ENCODE measurements at places on chromosomes 2 and 18. TPM values are rescaled to one million over a fixed set of nuclear protein-coding genes. Genes with fewer than 3 reads are reported as not detected.

GRCh38 chr2:238225911-238226697 lies 13.7 kb downstream of the HES6 start:
- H3K4me1 ChIP-seq = peaks cover 20% of the 10 kb centered on the region
- no peak overlapping the region for H3K27ac ChIP-seq
- no peak for DNase-seq
- peaks cover 3% of the 10 kb centered on the region for H3K36me3 ChIP-seq
- no peak overlapping the region for H3K4me3 ChIP-seq
- no peaks in the 10 kb centered on the region for H3K27me3 ChIP-seq

- no peaks in the 10 kb centered on the region for H3K36me3 ChIP-seq
- peaks cover 21% of the 10 kb centered on the region for H3K27me3 ChIP-seq
- no peak for DNase-seq
- no peaks in the 10 kb centered on the region for H3K4me1 ChIP-seq
These were observed 79.9 kb downstream of the SEPTIN10 start for GRCh38 chr2:109533823-109534222.

- no peak overlapping the region for H3K4me3 ChIP-seq
- H3K4me1 ChIP-seq = peaks cover 4% of the 10 kb centered on the region
- no peak overlapping the region for H3K27ac ChIP-seq
- peaks cover 15% of the 10 kb centered on the region for H3K27me3 ChIP-seq
- DNase-seq = no peak
- no peaks in the 10 kb centered on the region for H3K36me3 ChIP-seq
These were observed 14.9 kb downstream of the IGFBP2 start for GRCh38 chr2:216648105-216648504.

GRCh38 chr2:73243884-73244570 lies 9.9 kb downstream of the CCT7 start:
- H3K27me3 ChIP-seq = no peaks in the 10 kb centered on the region
- DNase-seq = no peak
- H3K4me3 ChIP-seq = no peak overlapping the region
- H3K36me3 ChIP-seq = peaks cover 33% of the 10 kb centered on the region

DNA sequence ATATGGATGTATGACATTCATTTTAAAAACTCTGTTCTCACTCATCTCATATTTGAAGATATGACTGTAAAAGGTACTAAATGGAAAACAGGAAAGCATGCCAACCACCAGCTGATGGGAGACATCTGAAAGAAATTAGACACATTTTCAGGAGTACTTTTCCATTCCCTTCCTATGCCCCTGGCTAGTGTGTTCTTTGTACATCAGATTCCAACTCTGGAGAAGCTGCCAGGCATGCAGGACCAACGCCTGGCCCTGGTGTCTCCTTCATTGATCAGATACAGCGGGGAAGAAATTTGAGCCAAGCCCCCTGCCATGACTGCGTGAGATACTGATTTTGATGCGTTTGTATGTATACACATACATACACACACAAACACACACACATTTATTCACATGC lies 599.0 kb upstream of the SYT4 start:
- H3K27me3 ChIP-seq = no peaks in the 10 kb centered on the region
- no peaks in the 10 kb centered on the region for H3K4me1 ChIP-seq
- H3K36me3 ChIP-seq = no peaks in the 10 kb centered on the region
- H3K27ac ChIP-seq = no peak overlapping the region
- no peak for DNase-seq

- no peaks in the 10 kb centered on the region for H3K4me1 ChIP-seq
- H3K4me3 ChIP-seq = no peak overlapping the region
- no peaks in the 10 kb centered on the region for H3K27me3 ChIP-seq
- H3K36me3 ChIP-seq = no peaks in the 10 kb centered on the region
These were observed 227.9 kb upstream of the KYNU start for GRCh38 chr2:142649581-142649980.

DNA sequence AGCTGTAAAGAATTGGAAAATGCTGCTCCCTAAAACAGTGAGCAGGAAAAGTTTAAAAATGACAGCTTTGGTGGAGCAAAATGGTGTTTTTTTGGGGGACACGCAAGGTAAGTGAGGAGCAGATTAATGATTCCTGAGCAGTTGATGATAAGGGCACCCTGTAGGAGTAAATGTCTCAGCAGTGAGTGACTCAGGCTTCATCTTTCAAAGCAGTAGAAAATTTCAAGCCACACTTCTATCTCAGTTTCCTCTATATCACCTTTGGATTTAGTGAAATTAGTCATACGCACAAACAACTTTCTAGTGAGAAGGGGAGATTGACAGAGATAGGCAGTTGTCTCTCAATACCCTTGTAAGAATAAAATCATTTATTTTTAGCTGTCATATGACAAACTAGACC lies 709.0 kb upstream of the FAM98A start:
- H3K36me3 ChIP-seq = no peaks in the 10 kb centered on the region
- H3K27ac ChIP-seq = no peak overlapping the region
- H3K4me3 ChIP-seq = no peak overlapping the region
- H3K4me1 ChIP-seq = no peaks in the 10 kb centered on the region

GRCh38 chr18:69265656-69266055 lies 135.0 kb upstream of the DOK6 start:
- H3K27me3 ChIP-seq = no peaks in the 10 kb centered on the region
- no peaks in the 10 kb centered on the region for H3K4me1 ChIP-seq
- H3K27ac ChIP-seq = no peak overlapping the region
- H3K36me3 ChIP-seq = no peaks in the 10 kb centered on the region

DNA sequence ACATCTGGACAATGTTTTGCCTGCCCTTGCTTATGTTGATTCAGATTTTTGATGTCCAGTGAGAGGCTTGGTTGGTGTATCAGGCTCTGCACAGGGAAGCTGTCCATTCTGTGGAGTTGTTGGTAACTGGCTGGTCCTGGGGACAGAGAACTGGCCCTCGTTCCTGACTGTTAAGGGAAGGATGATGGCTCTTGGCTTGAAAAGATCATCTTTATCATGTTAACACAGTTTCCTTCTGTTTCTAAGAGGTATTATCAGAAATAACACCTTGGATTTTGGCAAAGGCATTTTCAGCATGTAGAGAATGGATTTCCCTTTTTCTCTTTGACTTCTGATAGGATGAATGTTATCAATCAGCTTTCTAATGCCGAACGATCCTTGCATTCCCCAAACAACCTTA lies 19.3 kb downstream of the STK25 start:
- no peak overlapping the region for H3K4me3 ChIP-seq
- H3K36me3 ChIP-seq = peaks cover 3% of the 10 kb centered on the region
- no peak for DNase-seq
- no peak overlapping the region for H3K27ac ChIP-seq
- H3K27me3 ChIP-seq = no peaks in the 10 kb centered on the region

GRCh38 chr2:28621172-28622100 lies 125.6 kb downstream of the PLB1 start:
- peaks cover 99% of the 10 kb centered on the region for H3K4me1 ChIP-seq
- peak; percentile 68 for DNase-seq
- H3K27ac ChIP-seq = peak overlapping the region; percentile 92
- no peaks in the 10 kb centered on the region for H3K36me3 ChIP-seq

- no peak overlapping the region for H3K27ac ChIP-seq
- H3K27me3 ChIP-seq = no peaks in the 10 kb centered on the region
- peaks cover 22% of the 10 kb centered on the region for H3K4me1 ChIP-seq
These were observed 53.4 kb downstream of the SPIRE1 start for GRCh38 chr18:12604445-12605007.

GRCh38 chr18:55320424-55321264 lies 267.3 kb downstream of the TCF4 start:
- H3K27ac ChIP-seq = no peak overlapping the region
- H3K4me3 ChIP-seq = no peak overlapping the region
- H3K36me3 ChIP-seq = peaks cover 3% of the 10 kb centered on the region
- H3K27me3 ChIP-seq = peaks cover 46% of the 10 kb centered on the region
- DNase-seq = no peak

DNA sequence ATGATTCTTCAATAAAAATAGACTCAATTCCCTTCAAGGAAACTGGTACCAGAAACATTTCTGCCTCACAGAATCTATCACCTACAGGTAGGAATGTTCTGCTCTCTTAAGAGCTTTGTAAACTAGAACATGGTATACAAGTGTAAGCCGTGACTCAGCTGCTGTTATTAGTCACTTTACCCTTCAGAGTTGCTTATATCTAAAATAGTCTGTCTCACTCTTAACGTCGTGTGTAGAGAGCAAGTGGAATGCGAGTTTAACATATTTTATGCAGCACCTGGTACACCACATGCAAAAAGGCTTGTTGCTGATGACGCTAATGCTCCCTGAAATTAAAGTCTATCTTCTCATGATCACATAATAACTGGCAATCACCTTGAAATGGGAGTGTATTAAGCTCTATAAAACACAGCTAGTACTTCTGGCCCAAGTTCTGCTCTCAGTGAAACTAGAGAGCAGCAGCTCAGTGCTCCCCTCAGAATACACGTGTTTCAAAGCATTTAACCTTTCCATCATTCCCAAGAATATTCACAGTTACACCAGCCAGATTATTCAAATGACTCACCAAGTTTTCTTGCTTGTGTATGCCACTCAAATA lies 420.0 kb downstream of the ZEB2 start:
- H3K4me1 ChIP-seq = peaks cover 17% of the 10 kb centered on the region
- no peak for DNase-seq
- H3K27ac ChIP-seq = peak overlapping the region; percentile 27
- H3K4me3 ChIP-seq = peak overlapping the region; percentile 38
- no peaks in the 10 kb centered on the region for H3K27me3 ChIP-seq
- peaks cover 8% of the 10 kb centered on the region for H3K36me3 ChIP-seq

GRCh38 chr2:81658227-81658626 lies 1353.7 kb upstream of the LRRTM1 start:
- no peaks in the 10 kb centered on the region for H3K4me1 ChIP-seq
- no peak overlapping the region for H3K27ac ChIP-seq
- no peak overlapping the region for H3K4me3 ChIP-seq
- H3K36me3 ChIP-seq = peaks cover 9% of the 10 kb centered on the region

- peak overlapping the region; percentile 35 for H3K27ac ChIP-seq
- no peak overlapping the region for H3K4me3 ChIP-seq
- H3K27me3 ChIP-seq = peaks cover 1% of the 10 kb centered on the region
- peaks cover 12% of the 10 kb centered on the region for H3K4me1 ChIP-seq
These were observed 85.1 kb downstream of the ACSL3 start for GRCh38 chr2:222945887-222946286.

DNA sequence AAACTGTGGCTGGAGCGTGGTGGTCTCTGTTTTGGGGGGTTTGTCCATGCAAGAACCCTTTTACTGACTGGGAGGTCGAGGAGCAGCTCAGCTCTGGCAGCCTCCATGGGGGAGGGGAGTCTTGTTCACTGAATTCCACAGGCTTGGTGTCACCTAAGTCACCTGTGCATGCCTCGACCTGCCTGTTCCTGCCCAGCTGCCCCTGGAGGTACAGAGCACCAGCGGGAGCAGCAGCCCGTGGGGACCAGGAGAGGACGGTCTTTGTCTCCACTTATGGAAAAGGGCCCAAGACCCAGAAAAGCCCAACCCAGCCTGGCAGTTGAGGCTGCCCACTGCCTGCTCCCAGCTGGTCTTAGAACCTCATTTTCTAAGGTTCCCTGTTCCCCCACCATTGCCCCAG lies 168.7 kb upstream of the AGAP1 start:
- no peaks in the 10 kb centered on the region for H3K4me1 ChIP-seq
- H3K36me3 ChIP-seq = no peaks in the 10 kb centered on the region
- H3K4me3 ChIP-seq = no peak overlapping the region
- DNase-seq = no peak
- H3K27ac ChIP-seq = no peak overlapping the region
- H3K27me3 ChIP-seq = peaks cover 20% of the 10 kb centered on the region

GRCh38 chr18:56083097-56083521 lies 495.1 kb upstream of the TCF4 start:
- H3K4me3 ChIP-seq = no peak overlapping the region
- H3K27ac ChIP-seq = no peak overlapping the region
- DNase-seq = no peak
- no peaks in the 10 kb centered on the region for H3K27me3 ChIP-seq
- H3K4me1 ChIP-seq = no peaks in the 10 kb centered on the region
- no peaks in the 10 kb centered on the region for H3K36me3 ChIP-seq

DNA sequence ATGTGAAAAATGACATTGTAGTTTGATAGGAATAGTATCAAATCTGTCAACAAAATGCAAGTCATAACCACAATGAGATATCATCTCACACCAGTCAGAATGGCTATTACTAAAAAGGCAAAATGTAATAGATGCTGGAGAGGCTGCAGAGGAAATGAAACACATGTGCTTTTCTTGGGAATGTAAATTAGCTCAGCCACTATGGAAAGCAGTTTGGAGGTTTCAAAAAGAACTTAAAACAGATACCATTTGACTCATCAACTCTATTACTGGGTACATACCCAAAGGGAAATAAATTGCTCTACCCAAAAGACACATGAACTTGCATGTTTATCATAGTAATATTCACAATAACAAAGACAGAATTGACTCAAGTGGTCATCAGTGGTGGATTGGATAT lies 572.6 kb downstream of the TRIB2 start:
- no peaks in the 10 kb centered on the region for H3K36me3 ChIP-seq
- no peak for DNase-seq
- no peak overlapping the region for H3K4me3 ChIP-seq

- no peaks in the 10 kb centered on the region for H3K27me3 ChIP-seq
- DNase-seq = no peak
- no peaks in the 10 kb centered on the region for H3K36me3 ChIP-seq
- no peak overlapping the region for H3K27ac ChIP-seq
These were observed 113.3 kb downstream of the SCG2 start for GRCh38 chr2:223488814-223489213.

DNA sequence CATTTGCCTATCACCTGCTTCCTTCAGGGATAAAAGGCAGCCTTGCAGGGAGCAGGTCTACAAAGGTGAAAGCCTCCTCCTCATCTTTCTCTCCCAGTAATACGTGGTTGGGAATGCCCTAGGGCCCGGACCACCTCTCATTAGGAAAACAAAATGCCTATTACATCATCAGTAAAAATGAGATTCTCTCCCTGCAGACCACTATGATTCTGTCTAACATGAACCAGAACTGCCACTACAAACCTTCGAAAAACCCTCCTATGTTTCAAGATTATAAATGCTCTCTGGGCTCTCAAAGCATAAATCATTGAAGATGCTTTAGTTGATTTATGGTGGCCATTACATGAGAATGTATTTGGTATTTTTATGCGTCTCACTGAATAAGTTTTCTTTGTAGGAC lies 108.4 kb upstream of the ARL5A start:
- H3K4me3 ChIP-seq = no peak overlapping the region
- H3K36me3 ChIP-seq = no peaks in the 10 kb centered on the region
- no peak overlapping the region for H3K27ac ChIP-seq
- no peak for DNase-seq
- H3K27me3 ChIP-seq = peaks cover 12% of the 10 kb centered on the region
- no peaks in the 10 kb centered on the region for H3K4me1 ChIP-seq

- H3K4me3 ChIP-seq = no peak overlapping the region
- H3K27ac ChIP-seq = no peak overlapping the region
- DNase-seq = no peak
- no peaks in the 10 kb centered on the region for H3K27me3 ChIP-seq
- H3K4me1 ChIP-seq = peaks cover 35% of the 10 kb centered on the region
- peaks cover 14% of the 10 kb centered on the region for H3K36me3 ChIP-seq
These were observed 73.3 kb downstream of the RHBDD1 start for GRCh38 chr2:226909126-226909525.

- no peak overlapping the region for H3K4me3 ChIP-seq
- no peak overlapping the region for H3K27ac ChIP-seq
- no peaks in the 10 kb centered on the region for H3K4me1 ChIP-seq
- H3K27me3 ChIP-seq = peaks cover 12% of the 10 kb centered on the region
- no peaks in the 10 kb centered on the region for H3K36me3 ChIP-seq
- DNase-seq = no peak
These were observed 106.6 kb downstream of the FHOD3 start for GRCh38 chr18:36403896-36404820.

MREG gene
- 10.8 TPM for total RNA-seq

DSC3 gene
- not detected for total RNA-seq

VRK2 gene
- total RNA-seq = 22.9 TPM

PAX8 gene
- 4.3 TPM for total RNA-seq

ITPRIPL1 gene
- 31.4 TPM for total RNA-seq

FAP gene
- total RNA-seq = not detected

GCG gene
- not detected for total RNA-seq

IL36A gene
- not detected for total RNA-seq

ICA1L gene
- total RNA-seq = 12.6 TPM

GLI2 gene
- total RNA-seq = not detected

DSG1 gene
- not detected for total RNA-seq

SUMO1 gene
- total RNA-seq = 100 TPM

MLPH gene
- 0.36 TPM for total RNA-seq

WDR35 gene
- total RNA-seq = 6.4 TPM

Data from activated T-cell treated with anti-CD3 and anti-CD28 coated beads, Interleukin-2, amount 50 U/mL, for 72 hours (primary cell).